G401 (cell line): ENCODE measurements at places on chromosomes 3 and 15.

- DNase-seq = peak; percentile 37
These were observed 365.2 kb downstream of the TUSC7 start for GRCh38 chr3:117074826-117075225.

DNA sequence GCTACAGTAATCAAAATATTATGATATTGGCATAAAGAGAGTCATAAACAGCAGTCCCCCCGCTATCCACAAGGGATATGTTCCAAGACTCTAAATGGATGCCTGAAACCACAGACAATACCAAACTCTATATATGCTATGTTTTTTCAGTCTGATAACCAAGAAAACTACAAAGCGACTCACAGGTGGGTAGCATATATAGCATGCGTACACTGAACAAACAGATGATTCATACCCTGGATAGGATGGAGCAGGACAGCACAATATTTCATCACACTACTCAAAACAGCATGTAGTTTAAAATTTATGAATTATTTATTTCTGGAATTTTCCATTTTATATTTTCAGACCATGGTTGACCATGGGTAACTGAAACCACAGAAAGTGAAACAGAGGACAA is 87.0 kb upstream of the PPP2R3A start:
- DNase-seq = no peak

GRCh38 chr3:195270079-195270816 is 711 bp downstream of the XXYLT1 start:
- DNase-seq = peak; percentile 51

DNA sequence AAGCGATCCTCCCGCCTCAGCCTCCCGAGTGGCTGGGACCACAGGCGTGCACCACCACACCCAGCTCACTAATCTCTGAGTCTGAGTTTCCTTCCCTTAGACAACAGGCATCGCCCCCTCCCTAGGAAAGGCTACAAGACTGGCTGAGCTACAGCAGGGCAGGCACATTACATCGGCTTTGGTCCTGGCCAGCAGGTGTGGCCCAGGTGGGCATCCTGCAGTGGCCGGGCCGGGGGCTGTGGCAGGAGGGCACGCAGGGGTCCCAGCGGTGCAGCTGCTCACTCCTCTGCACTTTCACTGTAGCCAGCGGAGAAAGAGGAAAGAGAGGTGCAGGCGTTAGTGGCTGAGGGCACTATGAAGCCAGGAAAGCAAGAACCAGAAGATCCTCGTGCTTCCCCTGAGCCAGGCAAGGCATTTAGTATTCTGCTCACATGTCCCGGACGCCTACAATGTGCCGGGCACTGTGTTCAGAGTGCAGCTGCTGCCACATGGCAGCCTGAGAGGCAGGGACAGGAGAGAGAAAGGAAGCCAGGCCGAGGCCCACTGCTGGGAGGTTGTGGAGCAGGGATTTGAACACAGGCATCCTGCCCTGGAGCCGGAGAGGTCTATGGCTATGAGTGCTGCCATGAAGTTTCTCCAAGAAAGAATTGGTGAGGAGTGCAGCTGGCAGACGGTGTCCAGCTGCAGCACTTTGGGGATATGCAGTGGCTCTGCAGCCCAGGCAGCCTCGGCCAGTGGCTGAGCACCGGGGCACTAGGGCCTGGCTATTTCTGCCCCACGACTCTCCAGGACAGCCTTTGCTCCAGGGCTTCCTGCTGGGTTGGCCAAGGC is 22.3 kb downstream of the GRIP2 start:
- DNase-seq = no peak

DNA sequence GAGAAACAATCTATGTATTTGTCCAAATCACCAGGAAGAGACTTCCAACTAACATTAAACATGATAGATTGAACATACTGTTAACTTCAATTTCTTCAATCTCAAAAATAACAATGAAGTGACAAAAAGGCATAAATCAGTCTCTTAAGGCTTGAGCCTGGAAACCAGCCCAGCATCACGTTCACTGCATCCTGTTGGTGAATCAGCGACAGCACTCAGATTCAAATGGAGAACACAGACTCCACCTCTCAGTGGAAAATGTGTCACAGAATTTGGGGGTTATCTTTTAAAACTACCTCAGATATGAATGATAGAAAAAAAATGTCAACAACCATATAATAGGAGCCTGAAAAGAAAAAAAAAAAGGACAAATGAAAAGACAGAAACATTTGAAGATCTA is 212.0 kb downstream of the MINAR1 start:
- DNase-seq = no peak

- DNase-seq = no peak
These were observed 38.0 kb upstream of the VILL start for GRCh38 chr3:37952564-37952963.
